ENCODE measurements at places on chromosomes 1 and 21. TPM values are rescaled to one million over a fixed set of nuclear protein-coding genes. Genes with fewer than 3 reads are reported as not detected.
A peak's percentile ranks its signal among the peaks of the same experiment; 100 is the strongest.

Gene ELOVL1
- total RNA-seq = 72.1 TPM

Gene VHLL
- total RNA-seq = 0.28 TPM

Gene FAM72D
- 33.0 TPM for total RNA-seq

Gene TIMM17A
- total RNA-seq = 70.6 TPM

DNA sequence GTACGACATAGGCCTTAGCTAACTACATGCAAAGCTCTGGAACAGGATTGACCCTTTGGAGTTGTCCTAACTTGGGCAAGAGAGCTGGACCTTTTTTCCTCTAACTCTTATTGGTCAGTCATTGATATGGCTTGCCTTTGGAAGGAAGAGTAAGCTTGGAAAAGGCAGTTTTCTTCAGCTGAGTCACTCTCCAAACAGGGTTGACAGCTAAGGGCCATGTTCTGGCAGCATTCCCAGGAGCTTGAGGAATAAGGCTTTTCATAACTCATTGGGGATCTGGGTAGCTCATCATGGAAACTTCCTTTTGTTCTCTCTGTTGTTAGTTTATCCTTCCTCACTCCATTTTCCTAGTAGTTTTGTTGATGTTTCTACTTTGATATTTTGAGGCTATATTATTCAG is 14.5 kb upstream of the ERRFI1 start:
- no peak for DNase-seq

DNA sequence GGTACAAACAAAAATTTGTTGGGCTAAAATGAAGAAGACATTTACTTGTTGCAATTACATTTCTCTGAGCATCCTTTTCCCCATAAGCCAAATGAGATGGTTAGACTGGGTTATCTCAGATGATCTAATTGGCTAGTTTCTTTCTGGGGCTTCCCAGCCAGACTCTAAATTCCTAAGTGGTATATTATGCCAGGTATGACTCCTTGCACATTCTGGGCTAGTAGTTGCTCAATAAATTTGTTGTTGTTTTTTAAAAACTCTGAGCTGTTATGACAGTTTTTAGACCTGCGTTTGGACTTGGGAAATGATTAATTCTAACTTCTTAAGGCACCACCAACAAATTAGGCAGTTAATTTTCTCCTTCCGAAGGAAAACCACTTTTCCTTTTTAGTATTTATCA is 66.1 kb downstream of the UCK2 start:
- DNase-seq = no peak

DNA sequence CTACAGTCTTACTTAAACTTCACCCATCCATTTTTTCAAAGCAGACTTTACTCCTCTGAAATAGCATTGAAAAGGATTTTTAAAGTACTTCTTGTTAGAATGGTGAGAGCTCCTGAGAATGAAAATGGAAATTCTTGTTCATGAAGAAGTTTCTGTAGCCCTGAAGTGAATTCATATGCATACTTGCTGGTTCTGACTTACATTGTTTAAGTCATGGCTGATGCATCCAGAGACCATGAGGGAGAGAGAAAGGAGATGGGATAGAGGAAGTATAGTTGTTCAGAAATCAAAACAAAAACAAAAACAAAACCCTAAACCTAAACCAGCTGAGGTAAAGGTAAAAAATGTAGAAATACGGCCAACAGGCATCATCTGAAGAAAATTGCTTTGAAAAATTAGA is 27.1 kb upstream of the SAMSN1 start:
- DNase-seq = no peak

DNA sequence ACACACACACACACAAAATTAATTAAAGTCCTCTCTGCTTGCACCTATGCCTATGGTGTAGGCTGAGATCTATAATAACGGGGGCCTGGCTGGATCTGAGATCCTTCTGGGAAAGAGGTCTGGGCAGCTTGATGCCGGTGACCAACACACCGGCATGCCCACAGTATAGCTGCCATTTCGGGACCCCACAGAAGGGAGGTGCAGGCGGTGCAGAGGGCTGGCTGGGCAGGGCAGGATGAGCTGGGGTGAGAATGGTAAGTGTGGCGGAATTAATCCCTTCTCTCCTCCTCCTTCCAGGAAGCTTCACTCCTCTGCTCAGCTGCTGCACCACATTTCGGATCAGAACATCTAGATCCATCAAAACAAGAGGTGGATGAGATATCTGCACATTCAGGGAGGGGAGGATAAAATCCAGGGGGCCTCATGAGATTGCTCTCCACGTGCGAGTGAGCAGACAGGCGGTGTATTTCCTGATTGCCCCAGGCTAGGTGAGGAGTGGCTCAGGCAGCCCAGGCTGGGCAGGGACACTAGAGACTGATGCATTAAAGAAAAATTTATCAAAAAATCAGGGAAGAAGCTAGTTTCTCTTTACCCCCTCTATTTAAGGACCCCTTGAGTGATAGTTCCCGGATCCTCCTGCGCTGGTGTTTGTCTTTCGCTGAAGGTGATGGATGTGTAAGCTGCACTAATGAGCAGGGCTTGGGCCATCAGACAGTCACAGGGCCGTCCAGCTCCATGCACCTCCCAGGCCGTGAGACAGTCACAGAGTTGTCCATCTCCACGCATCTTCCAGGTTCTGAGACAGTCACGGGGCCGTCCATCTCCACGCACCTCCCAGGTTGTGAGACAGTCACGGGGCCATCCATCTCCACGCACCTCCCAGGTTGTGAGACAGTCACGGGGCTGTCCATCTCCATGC is 449.9 kb downstream of the PTPRU start:
- DNase-seq = no peak

DNA sequence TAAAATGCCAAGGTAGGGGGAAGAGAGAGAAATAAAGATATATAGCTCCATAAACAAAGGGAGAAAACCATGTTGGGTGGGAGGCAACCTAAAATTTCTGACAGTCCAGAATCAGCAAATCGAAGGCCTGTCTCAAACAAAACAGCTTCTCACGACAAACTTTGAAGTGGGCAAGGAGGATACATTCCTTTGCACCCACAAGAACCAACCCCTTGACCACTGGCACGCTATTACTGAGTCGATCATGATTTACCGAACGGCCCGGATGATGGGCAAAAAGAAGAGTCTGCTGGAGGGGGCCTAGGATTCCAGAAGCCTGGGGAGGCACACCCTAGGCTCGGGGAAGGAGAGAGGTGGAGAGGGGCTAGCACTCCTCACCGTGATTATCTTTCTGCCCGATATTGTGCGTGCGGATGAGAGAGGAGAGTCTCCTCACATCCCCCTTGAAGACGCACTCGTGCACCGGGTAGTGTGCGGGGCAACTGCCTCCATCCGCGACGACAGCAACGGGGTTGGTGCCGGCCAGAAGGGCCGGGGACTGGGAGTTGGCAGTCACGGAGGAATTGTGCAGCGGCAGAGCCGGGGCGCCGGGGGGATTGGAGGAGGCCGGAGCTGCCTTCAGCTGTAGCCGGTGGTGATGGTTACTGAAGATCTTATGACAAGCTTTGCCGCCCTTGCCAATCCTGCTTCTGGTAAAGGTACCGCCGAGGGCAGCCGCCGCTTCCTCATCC is 756 bp downstream of the ANKRD13C start:
- peak; percentile 61 for DNase-seq

DNA sequence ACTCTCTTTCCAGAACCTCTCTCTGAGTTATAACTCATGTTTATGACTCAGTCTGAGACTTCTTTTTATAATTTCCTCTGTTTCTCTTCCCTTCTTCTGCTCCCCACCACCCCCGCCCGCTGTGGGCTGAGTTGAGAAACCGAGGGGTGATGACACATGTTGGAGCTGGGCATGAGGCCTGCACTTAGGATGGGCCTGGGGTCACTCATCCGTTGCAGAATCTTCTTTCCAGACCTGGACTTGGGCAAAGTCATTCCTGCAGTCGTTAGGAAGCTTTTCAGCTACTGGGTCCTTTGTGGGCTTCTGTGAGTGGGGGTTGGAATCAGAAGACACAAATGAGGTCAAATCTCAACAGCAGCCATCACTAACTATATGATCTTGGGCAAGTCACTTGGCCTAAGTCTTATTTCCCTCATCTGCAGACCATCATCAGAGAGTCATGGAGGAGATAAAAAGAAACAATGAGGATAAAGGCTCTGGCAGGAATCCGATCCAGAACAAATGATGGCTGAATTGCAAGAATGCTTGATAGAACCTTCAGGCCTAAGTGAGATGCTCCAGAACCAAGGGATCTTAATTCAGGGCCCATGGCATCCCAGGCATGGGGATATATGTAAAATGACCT is 53.4 kb downstream of the RPS6KA1 start:
- peak; percentile 93 for DNase-seq

DNA sequence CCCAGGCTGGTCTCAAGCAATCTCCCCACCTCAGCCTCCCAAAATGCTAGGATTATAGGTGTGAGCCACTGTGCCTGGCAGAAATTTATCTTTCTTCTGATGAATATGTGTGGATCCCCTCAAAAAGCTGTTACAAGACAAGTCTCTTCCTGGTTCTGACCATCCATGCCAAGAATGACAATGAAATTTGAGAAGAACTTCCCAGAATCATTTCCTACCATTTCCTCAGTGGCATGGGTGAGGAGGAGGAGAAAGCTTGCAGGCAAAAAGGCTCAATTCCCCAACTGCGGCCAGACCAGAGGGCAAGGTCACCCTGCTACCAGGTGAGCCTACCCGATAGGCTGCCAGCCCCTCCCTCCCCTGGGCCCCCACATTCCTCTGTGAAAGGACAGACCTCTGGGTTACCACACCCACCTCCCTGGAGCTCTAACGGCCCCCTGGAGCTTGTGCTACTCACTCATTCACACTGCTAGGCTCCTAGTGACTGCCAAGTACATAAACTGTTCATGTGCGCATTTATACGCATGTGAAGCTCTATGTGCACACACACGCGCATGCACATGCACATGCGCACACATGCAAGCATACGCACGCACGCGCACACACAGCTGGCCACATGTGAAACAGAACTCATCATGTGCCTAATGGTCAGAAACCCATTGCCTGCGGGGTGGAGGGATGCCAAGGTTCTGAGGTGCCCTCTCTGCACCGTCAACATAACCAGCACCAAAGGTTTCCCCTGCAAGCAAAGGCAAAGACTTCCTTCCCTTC is 17.0 kb downstream of the MRAP start:
- DNase-seq = no peak

GRCh38 chr1:168235548-168235885 is 9.7 kb downstream of the SFT2D2 start:
- no peak for DNase-seq
